Fibroblast of lung (primary cell): ENCODE measurements at places on chromosomes 16 and 17.
A peak's percentile ranks its signal among the peaks of the same experiment; 100 is the strongest.

DNA sequence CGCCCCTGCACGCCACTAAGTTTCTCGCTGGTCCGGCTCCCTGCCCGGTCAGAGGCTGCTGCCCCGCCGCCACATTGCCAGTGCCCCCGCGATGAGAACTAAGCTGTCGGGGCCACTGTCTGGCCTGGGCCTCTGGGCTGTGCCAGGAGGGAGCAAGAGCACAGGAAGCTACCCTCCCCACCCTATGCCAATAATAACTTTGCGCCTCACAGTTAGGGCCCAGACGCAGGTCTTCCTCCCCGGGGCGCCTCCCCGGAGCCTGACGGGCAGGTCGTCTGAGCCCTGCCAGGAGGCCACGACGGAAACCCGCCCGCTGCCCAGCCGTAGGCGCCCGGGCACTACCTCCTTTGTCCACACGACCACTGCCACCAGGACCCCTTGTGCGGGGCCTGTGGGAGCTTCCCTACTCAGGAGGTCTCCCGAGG is 1.5 kb downstream of the ZFPM1 start:
- peak overlapping the region; percentile 16 for H3K27ac ChIP-seq
- H3K36me3 ChIP-seq = no peaks in the 10 kb centered on the region
- peaks cover 4% of the 10 kb centered on the region for H3K27me3 ChIP-seq
- H3K4me3 ChIP-seq = peak overlapping the region; percentile 31
- peaks cover 10% of the 10 kb centered on the region for H3K4me1 ChIP-seq

GRCh38 chr17:11319894-11320293 is 78.9 kb downstream of the SHISA6 start:
- no peak overlapping the region for H3K4me3 ChIP-seq
- H3K4me1 ChIP-seq = no peaks in the 10 kb centered on the region
- H3K27ac ChIP-seq = no peak overlapping the region
- no peaks in the 10 kb centered on the region for H3K27me3 ChIP-seq
- no peaks in the 10 kb centered on the region for H3K36me3 ChIP-seq

- no peaks in the 10 kb centered on the region for H3K4me1 ChIP-seq
- DNase-seq = no peak
- H3K4me3 ChIP-seq = no peak overlapping the region
- H3K27ac ChIP-seq = no peak overlapping the region
Measured at GRCh38 chr16:20026361-20027072, 47.2 kb downstream of the GPR139 start.

DNA sequence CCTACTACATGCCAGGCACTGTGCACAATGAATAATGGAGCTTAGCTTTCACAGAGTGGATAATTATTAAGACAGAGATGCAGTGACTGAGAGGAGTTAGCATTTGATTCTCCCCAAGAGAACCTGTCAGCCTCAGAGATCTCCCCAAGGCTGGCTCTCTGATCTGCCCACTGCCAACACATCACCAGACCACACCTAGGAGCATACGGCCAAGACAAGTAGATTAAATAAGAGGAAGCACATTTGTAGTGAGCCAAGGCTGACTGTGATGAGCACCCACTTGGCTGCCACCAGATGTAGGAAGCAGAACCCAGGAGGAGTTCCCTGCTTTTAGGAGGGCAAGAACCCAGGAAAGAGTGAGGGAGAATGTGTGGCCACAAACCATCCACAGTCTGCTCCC is 130.1 kb downstream of the SPACA3 start:
- H3K36me3 ChIP-seq = no peaks in the 10 kb centered on the region
- H3K27me3 ChIP-seq = no peaks in the 10 kb centered on the region
- no peak for DNase-seq
- no peak overlapping the region for H3K4me3 ChIP-seq
- H3K4me1 ChIP-seq = no peaks in the 10 kb centered on the region
- no peak overlapping the region for H3K27ac ChIP-seq

DNA sequence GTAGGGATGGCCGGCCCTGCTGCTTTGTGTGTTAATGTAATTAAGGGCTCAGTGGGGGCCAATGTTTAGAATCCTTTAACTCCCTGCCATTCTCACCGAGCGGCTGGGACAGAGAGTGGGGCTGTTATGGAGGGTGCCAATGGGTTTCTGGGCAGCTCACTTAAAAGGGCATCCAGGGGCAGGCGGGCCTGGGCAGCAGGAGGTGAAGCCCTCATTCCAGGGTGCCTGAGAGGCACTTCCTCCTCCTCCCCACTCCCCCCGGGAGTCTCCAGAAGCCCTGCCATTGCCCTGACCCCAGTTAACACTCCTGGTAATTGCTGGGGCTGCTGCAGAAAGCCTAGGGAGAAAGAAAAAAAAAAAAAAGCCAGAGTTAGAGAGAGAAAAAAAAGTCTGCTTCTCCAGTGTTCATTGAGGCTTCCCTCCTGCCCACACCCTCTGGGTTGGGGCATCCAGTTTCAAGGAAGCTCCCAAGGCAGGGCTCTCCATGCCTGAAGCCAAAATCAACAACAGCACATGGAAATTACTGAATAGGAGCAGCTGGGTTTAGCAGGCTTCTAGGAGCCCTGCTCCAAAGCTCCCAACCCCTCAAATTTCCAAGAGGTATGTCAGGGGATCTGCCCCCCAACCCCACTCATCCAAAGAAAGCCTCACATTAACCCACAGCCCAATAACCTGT is 28.0 kb downstream of the CUEDC1 start:
- peak; percentile 84 for DNase-seq
- peaks cover 2% of the 10 kb centered on the region for H3K36me3 ChIP-seq
- peaks cover 6% of the 10 kb centered on the region for H3K4me1 ChIP-seq
- no peaks in the 10 kb centered on the region for H3K27me3 ChIP-seq
- no peak overlapping the region for H3K27ac ChIP-seq

GRCh38 chr17:55462711-55463110 is 41.1 kb upstream of the MMD start:
- H3K4me3 ChIP-seq = no peak overlapping the region
- no peak overlapping the region for H3K27ac ChIP-seq

DNA sequence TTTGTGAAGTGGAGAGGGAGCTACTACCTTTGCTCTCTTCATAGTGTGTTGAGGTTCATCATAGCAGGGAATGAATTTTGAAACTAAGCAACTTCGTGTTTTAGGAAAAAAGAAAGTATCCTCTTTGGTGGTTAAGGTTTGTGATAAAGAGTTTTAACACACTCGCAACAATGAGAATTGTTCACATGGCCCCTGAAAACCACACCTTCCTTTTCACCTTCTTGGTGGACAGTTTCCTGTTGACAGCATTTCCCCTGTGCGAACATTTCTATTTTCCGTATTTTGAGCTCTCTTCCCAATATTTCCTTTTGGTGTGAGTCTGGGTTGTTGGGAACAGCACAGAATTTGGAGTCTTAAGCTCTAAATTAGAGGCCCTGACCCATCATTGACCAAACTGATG is 3.8 kb downstream of the OR4D2 start:
- H3K4me1 ChIP-seq = no peaks in the 10 kb centered on the region
- no peak overlapping the region for H3K4me3 ChIP-seq
- no peaks in the 10 kb centered on the region for H3K27me3 ChIP-seq
- DNase-seq = no peak
- no peaks in the 10 kb centered on the region for H3K36me3 ChIP-seq

- no peak for DNase-seq
- no peaks in the 10 kb centered on the region for H3K36me3 ChIP-seq
- no peak overlapping the region for H3K4me3 ChIP-seq
- peaks cover 7% of the 10 kb centered on the region for H3K27me3 ChIP-seq
- no peak overlapping the region for H3K27ac ChIP-seq
- peaks cover 7% of the 10 kb centered on the region for H3K4me1 ChIP-seq
Measured at GRCh38 chr17:63475491-63476412, 1.1 kb upstream of the ACE start.

DNA sequence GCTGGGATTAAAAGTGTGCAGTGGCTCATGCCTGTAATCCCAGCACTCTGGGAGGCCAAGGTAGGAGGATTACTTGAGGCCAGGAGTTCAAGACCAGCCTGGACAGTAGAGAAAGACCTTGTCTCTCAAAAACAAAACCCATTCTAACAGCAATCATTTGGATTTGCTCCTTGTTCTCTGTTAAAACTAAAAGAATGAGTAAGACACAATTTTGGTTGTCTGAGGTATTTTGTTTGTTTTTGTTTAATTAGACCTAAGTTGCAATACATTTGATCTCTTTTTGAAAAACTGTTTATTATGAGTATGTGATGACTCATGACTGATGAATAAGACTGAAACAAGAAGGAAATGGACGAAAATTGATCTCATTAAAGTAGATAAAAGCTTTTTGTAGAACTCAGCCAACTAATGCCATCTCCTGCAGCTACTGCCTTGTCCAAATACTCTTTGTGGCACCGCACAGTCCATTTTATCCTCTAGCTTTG is 29.0 kb downstream of the GLG1 start:
- peak; percentile 70 for DNase-seq
- H3K4me3 ChIP-seq = no peak overlapping the region
- no peak overlapping the region for H3K27ac ChIP-seq
- no peaks in the 10 kb centered on the region for H3K36me3 ChIP-seq
- no peaks in the 10 kb centered on the region for H3K4me1 ChIP-seq

DNA sequence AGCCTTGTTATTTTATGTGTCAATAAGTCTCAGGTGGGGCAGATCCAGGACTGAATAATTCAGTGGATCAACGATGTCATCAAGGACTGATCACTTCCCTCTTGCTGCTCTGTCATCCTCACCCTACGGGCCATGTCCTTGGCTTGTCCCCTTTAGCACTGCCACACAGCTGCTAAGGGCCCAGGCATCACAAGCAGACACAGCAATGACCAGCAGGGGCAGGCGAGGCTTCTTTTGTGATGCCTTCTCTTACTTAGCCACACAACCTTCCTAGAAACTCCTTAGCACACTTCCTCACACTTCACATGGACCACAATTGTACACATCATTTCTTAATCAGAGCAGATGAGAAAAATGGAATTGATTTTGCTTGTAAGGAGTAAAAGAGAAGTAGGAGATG is 356.3 kb upstream of the SOX9 start:
- H3K4me3 ChIP-seq = no peak overlapping the region
- H3K27ac ChIP-seq = no peak overlapping the region
- no peaks in the 10 kb centered on the region for H3K4me1 ChIP-seq
- H3K27me3 ChIP-seq = no peaks in the 10 kb centered on the region

GRCh38 chr16:87829988-87830672 is 39.2 kb downstream of the SLC7A5 start:
- H3K27ac ChIP-seq = no peak overlapping the region
- peaks cover 6% of the 10 kb centered on the region for H3K36me3 ChIP-seq
- peaks cover 4% of the 10 kb centered on the region for H3K4me1 ChIP-seq
- no peak for DNase-seq

DNA sequence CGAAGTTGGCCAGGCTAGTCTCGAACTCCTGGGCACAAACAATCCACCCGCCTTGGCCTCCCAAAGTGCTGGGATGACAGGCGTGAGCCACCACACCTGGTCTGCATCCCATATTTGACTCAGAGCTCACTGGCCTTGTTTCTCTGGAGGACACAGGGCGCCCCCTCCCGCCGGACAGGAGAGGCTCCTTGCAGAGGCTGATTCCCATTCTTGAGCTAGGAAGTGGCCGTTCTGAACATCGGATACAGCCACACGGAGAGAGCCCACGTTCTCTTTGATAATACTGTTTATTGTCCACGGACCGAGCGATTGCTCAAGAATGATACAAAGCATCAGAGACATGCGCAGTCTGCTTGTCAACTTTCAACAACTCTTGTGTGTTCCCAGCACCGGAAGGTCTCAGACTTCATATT is 12.1 kb upstream of the USP36 start:
- no peaks in the 10 kb centered on the region for H3K4me1 ChIP-seq
- H3K27ac ChIP-seq = no peak overlapping the region
- peaks cover 20% of the 10 kb centered on the region for H3K36me3 ChIP-seq
- DNase-seq = no peak
